ENCODE measurements at places on chromosomes 11 and 22. TPM values are rescaled to one million over a fixed set of nuclear protein-coding genes. Genes with fewer than 3 reads are reported as not detected.
A peak's percentile ranks its signal among the peaks of the same experiment; 100 is the strongest.

GRCh38 chr11:541433-541885 is 4.1 kb downstream of the LRRC56 start:
- DNase-seq: no peak

DNA sequence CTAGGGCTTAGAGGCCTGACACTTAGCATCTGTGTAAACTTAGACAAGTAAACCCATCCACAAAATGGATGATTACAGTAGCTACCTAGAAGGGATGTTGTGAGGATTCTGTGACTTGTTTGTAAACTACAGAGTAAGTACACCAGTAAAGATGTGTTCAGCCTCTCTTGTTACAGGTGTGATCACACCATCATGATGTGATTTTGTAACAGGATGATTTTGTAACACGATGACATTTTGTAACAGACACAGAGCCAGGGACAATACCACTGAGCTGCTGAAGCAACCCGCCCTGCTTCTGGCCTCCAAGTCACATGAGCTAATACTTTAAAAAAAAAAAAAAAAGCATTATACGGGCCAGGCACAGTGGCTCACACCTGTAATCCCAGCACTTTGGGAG is 17.0 kb downstream of the FADD start:
- no peak for DNase-seq

DNA sequence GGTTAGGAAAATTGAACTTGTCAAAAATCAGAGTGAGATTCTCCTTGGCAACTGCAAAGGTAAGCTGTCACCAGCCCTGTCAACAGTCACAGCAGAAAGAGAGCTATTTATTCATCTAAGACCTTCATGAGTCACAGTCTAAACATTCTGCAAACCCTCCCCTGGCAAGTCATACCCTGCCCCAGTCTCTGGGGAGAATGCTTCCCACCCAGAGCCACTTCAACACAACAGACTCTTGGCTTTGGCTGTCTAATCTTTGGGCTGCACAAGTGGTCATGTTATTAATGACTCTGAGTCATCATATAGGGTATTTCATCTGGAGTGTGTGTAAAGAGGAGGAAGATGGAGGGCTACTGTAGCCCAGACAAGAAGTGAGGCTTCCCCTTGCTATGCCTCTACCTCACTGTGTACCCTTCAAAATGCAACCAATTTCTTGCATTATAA is 153.4 kb downstream of the CCDC34 start:
- no peak for DNase-seq

MEN1 gene
- 32.2 TPM for total RNA-seq

MLC1 gene
- total RNA-seq: not detected

SPI1 gene
- not detected for total RNA-seq

- DNase-seq: no peak
Measured at GRCh38 chr11:79078999-79079398, 361.8 kb downstream of the TENM4 start.

DNA sequence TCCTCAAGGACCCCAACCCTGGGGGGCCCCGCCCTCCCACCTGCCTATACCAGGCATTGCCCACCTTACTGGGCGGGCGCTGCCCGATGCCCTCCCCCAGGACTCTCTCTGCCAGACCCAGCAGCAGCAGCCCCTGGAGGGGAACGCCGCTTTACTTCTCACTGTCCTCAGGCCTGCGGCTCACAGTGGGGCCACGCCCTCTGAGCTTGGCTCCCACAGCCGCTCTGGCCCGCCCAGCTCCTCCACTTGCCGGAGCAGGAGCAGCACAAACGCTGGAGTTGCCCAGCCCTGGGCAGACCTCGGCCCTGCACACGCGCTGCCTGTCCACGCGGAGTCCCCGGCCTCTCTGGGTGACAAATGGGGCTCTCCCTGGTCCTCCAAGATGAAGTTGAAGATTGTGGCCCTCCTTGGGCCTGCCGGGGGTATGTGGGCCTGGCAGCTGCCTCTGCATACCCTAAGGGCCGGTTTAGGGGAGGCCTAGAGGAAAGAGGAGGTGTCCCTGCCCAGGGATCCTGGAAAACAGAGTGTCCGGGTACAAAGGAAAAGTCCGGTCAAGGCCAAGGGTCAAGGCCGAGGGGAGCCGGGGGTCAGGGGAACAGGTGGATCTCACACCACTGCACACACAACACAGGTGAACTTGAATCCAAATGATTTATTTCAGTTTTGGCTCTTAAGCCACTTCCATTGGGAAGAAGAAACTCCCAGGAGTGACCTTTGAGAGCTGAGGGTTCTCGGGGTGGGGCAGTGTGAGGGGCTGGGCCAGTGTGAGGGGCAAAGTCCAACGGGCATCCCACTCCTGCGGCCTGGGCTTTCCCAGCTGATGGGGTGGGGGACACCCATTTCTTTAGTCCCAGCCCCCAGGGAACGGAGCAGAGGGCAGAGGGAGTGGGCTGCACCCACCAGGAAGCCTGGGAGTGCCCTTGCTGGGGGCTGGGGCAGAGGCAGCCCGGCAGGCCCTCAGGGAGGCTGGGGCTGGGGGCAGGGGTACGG is 674 bp upstream of the BAIAP2L2 start:
- DNase-seq: no peak

DNA sequence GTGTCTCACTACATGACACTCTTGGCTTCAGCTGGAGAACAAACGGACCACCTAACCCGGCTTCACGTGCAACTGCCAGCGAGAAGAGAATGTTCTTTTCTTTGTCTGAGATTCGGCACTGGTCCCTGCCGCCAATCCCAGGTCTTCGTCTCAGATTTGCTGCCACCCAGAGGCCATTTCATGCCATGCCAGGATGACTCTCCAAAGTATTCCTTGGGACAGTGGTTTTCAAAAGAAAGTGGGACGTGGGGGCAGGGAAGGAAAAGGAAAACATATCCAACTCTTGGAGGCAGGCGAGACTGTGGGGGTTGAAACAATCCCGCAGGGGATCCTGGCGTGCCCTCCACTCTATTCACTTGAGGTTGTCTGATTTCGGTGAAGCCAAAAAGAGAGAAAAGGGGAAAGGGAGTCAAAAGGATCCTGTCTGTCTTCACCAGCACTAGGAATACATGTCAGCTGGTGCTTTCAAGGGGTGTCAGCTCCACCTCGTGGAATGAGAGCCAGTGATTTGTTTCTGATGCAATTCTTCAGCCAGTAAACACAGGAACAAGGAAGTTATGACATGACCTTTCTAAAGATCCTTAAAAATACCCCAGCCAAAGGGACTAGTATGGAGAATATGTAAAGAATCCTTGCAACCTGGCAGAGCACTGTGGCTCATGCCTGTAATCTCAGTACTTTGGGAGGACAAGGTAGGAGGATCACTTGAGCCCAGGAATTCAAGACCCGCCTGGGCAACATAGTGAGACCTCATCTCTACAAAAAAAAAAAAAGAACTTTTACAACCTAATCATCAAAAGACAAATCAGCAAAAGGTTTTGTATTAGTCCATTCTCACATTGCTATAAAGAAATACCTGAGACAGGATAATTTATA is 41.0 kb upstream of the APLNR start:
- DNase-seq: peak; percentile 58

DNA sequence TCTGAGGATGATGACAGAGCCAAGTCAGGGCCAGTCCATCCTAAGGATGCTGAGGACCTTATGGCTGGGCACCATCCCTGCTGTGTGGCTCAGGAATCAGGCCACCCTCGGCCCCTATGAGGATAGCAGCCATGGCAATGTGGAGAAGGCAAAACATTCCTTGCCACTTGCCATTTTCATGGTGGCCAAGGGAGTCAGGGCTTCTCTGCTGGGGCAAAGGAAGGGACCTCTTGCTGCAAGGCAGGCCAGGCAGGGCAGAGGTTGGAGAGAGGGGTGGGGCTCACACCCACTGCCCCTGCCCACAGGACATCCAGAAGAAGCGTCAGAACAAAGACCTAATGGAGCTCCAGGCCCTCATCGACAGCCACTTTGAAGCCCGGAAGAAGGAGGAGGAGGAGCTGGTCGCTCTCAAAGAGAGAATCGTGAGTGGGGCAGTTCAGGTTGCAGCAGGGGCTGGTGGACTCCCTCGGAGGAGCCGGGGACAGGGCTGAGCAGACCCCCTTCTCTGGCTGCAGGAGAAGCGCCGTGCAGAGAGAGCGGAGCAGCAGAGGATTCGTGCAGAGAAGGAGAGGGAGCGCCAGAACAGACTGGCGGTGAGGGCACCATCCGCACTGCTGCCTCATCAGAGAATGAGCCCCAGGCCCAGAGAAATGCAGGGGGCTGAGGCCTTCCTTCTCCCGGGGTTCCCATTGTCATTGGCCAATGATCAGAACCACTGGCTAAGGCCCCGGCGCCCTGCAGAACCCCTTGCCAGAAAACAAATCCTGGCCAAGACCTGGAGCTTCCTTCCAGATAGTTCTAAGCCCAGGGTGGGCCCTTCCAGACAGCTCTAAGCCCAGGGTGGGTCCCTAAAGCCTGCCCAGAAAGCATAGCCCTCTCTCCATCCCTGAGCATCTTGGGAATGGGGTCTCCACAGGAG is 13.5 kb upstream of the MRPL23 start:
- no peak for DNase-seq

DNA sequence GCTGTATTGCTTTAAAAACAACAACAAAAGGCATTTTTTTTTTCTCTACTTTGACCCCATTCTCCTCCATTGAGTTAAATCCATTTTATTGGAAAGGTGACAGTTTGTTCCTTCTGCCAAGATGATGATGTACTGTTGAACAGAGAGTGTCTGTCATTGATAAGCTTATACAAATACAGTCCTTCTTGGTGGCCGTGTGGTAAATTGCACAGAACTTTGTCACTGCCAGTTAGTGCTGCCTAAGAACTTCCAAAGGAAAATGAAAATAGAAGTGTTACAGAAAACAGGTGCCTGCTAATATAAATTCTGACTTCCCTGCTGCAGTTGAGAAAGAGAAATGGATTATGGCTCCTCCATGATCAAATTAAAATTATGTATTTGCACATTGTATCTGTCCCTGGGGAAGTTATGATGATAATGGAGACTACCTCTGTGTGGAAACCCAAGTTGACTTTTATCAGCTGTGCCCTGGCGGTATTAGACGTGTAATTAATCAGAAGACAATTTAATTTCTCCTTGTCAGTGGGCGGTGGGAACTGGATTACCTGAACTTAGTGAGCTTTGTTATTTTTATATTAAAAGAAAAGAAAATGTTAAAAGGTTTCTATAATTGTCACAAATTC is 546.7 kb downstream of the CNTN5 start:
- DNase-seq: no peak

DNA sequence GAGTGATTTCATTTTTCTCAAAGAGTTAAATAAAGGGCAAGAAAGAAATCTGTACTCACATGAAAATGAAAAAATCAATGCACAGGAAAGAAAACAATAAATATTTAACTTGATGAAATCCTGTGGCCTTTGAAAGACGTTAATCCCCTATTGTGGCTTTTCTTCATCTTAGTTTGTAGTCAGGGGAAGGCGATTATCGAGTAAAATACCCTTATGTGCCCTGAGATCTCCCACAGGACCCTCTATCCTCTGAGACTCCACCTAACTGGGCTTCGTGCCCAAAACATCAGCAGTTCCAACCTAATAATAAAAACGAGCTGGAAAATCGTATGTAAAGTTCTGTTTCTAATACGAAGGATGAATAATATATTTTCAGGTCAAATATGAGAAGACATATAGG is 208.2 kb upstream of the ZC3H12C start:
- no peak for DNase-seq

GRCh38 chr22:45335021-45335818 is 25.5 kb downstream of the FAM118A start:
- DNase-seq: no peak

GRCh38 chr22:19959043-19959586 is 17.5 kb upstream of the TXNRD2 start:
- no peak for DNase-seq

GRCh38 chr11:46681814-46682213 is 18.6 kb downstream of the ARHGAP1 start:
- DNase-seq: no peak

- no peak for DNase-seq
Measured at GRCh38 chr11:16093889-16094653, 262.3 kb downstream of the SOX6 start.

DNA sequence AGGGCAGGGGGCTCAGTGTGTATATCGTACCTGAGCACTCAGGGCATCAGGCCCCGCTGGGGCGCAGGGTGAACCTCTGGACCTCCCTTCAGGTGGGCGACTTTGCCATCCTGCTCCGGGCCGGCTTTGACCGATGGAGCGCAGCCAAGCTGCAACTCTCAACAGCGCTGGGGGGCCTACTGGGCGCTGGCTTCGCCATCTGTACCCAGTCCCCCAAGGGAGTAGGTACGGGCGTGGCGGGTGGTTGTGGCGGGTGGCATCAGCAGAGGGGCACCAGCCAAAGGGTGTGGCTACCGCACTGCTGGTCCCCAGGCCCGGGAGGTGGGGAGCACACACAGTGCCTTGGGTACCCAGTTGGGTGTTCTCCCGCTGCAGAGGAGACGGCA is 6.3 kb downstream of the SLC39A13 start:
- no peak for DNase-seq

DNA sequence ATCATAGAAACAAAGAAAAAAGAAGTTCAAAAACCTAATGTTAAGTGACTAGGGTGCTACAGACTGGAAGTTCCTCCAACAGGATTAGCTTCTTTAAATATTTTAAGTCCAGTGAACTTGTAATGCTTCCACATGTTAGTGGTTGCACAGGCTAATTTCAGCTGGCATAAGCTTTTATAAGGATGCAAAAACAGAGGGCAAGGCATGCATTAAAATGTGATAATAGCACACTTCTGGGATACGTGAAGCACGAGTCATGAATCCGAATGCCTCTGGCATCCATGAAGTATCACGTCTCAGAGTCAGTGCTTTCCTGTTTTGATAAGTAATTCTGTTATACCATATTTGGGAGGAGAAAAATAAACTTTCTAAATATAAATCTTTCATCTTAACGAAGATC is 106.8 kb downstream of the DCDC1 start:
- DNase-seq: no peak

DNA sequence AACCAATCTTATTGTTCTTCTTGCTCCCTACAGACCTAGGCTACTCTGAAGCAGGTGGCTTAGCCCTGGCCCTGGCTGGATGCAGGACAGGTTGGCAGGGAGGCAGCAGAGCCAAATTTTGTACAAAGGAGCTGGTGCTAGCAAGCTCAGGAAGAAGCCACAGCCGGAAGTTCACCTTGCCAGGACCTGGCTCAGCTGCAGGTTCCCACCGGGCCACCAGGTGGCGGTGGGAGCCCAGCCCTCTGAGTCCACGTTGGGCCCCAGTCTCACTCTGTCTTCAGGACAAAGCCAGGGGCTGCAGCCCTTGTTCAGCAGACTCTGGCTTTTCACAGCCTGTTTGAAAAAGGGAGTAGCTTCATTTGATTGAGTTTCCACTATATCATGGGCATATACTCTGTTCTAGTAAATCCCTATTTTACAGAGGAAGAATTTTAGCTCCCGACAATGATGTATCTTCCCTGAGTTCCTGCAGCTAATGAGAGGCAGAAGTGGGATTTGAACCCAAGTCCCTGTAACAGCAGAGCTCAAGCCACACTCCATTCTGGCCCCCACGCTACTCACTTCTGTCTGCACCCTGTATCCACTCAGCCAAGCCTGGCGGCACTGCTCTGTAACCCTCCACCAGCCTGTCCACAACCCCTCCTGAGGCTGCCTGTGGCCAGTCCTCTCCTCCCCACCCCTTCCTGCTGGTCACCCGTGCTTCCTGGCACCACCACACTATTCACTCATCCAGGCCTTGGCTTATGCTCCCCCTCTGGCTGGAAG is 3.3 kb downstream of the TKFC start:
- peak; percentile 88 for DNase-seq

NNMT gene
- not detected for total RNA-seq

OR52I2 gene
- total RNA-seq: not detected

MCM5 gene
- total RNA-seq: 265 TPM

MMP12 gene
- total RNA-seq: not detected
